ENCODE measurements at places on chromosomes 13 and 19. TPM values are rescaled to one million over a fixed set of nuclear protein-coding genes. Genes with fewer than 3 reads are reported as not detected.
A peak's percentile ranks its signal among the peaks of the same experiment; 100 is the strongest.

DNA sequence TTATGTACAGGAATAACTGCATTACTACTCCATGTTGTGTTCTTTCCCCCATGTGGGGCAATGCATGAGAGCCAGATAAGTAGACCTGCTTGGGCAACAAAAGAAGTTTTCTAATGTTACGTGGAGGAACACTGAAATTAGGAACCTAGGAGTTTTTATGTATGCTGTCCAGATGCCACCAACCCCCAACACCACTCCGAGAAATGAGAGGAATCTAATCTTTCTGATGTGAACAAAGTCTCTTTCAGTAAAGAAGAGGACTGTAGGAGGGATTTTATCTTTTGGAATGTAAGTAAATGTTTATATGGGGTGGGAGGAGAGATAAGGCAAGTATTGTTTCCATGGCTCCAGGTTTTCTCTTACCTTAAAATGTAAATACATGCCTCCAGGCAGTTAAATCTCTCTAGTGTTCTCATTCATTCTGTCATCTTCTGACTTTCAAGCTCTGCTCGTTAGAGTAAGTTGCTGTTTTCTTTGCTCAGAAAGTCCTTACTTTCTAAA lies 820.6 kb downstream of the PCDH17 start:
- DNase-seq: no peak

The MYH14 gene
- 30.6 TPM for polyA plus RNA-seq

- no peak for DNase-seq
Observed at GRCh38 chr19:53507523-53508442, 30.2 kb upstream of the ZNF331 start.

- DNase-seq: no peak
Observed at GRCh38 chr13:48405875-48406274, 7.0 kb downstream of the LPAR6 start.

- no peak for DNase-seq
Observed at GRCh38 chr19:18160493-18160970, 7.6 kb downstream of the PIK3R2 start.

DNA sequence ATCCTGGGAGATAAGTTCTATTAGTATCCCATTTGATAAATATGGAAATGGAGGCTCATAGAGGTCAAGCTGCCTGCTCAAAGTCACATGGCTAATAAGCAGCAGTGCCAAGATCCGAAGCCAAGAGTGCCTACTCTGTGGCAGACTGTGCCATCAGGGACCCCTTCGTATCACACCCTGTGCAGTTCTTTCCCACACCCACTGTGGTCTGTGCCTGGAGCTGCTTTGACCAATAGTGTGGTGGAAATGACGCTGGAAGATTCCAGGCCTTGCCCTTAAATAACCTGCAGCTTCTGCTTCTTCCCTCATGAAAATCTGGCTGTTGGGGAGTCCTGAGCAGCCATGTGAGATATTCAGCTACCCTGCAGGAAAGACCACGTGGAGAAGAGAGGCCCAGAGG lies 10.1 kb downstream of the OPA3 start:
- DNase-seq: no peak

DNA sequence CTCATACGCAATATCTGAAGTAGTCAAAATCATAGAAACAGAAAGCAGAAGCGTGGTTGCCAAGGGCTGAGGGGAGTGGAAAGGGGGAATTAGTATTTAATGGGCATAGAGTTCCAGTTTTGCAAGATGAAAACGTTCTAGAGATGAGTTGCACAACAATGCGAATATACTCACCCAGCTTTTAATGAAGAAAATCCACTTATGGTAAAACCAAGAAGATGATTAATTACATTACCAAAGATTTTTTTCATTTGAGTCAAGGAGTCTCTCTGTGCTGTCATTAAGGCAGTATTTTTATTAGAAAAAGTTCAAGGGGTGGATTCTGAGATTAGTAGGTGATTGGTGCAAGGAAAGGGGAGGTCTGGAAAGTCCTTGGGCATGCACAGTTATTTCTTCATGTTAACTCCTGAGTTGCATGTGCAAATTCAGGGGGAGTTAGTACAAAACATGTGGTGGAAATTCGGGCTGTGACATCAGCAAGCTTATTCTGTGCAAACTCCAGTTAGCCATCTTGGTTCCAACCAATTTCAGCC lies 6.9 kb upstream of the CBY2 start:
- DNase-seq: no peak

DNA sequence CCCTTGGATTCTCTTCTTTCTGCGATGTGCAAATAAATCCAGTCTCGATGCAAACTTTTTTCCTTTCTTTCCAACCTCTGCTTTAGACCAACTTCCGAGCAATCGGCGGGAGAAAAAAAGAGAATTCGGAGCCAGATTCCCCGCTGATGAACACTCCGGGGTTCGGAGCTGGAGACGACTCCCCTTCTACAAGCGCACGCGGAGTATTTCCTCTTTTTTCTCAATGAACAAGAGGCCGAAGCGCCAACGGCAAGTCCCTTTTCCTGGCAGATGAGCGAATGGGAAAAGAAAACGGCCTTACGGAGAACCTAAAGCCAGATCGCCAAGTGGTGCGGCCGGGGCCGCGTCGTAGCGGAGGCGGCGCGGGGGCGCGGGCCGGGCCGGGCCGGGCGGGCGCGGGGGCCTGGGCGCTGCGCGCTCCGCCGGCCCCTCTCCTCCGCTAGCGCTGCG lies 250 bp downstream of the SPRY2 start:
- peak; percentile 56 for DNase-seq

DNA sequence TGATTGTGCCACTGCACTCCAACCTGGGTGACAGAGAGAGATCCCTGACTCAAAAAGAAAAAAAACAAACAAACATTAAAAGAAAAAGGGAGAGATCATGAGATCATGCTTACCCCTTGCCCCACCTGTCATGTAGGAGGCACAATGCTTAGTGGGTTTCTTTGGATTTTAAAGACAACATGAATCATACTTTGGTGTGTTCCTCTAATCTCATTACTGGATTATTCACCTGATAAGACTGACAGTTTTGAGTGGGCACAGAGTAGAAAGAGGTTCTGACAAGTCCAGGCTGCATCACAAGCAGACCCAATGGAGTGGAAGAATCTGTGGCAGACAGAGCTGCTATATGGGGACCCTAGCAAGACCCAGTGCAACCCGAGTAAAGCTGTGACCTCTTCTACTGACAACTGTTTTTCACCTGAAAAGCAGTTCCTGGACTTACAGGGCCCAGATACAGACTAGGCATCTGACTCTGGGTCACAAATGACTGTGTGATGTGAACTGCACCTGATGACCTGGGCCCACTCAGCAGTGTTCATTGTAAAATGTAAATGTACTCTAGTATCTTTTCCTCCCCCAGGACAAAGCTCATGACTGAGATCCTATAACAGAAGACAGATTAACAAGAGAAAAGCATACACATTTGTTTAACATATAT lies 28.9 kb upstream of the USP12 start:
- no peak for DNase-seq

GRCh38 chr13:102028868-102029267 lies 373.0 kb downstream of the FGF14 start:
- no peak for DNase-seq

DNA sequence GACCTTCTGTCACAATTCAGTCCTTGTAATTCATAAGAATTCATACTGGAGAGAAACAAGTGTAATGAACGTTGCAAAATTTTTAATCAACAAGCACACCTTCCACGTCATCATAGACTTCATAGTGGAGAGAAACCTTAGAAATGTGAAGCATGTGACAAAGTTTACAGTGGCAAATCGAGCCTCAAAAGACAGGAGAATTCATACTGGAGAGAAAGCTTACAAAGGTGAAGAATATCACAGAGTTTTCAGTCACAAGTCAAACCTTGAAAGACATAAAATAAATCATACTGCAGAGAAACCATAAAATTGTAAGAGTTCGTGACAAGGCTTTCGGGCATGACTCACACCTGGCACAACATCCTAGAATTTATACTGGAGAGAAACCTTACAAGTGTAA lies 24.6 kb downstream of the ZNF813 start:
- no peak for DNase-seq

- no peak for DNase-seq
Observed at GRCh38 chr13:58955546-58956385, 1208.0 kb downstream of the DIAPH3 start.

DNA sequence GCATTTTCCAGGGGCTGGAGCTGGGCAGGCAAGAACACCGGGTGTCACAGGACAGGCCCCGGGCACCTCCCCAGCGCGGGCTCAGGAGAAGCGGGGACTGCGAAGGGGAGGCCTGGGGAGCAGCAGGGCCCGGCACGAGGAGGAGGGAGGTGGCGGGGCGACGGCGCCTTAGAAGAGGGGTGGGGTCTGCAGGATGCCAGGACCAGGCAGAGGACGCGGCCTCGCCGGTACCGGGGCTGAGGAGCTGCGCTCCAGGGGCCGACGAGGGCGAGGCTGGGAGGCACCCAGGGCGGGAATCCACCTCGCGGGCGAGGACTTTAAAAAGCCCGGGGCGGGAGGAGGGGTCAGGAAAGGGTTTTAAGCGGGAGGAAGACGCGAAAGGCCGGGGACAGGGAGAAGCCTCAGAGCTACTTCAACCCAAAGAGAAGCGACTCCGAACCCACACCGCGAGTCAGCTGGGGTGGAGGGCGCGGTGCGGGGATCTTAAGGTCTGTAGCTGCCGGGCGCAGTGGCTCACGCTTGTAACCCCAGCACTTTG lies 665 bp downstream of the ZNF347 start:
- peak; percentile 18 for DNase-seq

DNA sequence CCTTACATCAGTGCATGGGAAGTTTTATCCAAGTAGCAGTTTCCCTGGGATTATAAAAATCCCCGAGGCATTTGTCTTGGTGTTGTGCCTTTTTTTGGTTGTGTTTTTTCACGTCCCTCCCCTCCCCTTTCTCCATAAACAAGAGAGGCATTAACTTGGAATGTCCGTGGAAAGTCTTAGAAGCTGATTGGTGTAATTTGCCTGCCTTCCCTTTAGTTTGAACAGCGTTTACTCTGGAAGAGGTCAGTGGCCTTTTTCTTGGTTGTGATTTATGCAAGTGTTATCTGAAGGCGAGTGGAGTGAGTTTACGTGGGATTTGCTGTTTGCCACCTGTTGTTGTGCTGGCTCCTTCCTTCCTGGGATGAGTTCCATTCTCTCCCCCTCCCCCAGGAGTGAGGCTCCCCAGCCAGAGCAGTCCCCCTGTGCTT lies 7.2 kb downstream of the ACTN4 start:
- DNase-seq: no peak

- no peak for DNase-seq
Observed at GRCh38 chr13:77510156-77510555, 25.4 kb upstream of the SCEL start.

GRCh38 chr13:113410472-113411201 lies 42.7 kb downstream of the ADPRHL1 start:
- DNase-seq: peak; percentile 79

- DNase-seq: no peak
Observed at GRCh38 chr13:101757446-101758039, 305.1 kb downstream of the ITGBL1 start.

Measured in muscle of back (tissue), 13 donors.